NCI-H446 (cell line): ENCODE measurements at places on chromosomes 2 and 18.

- DNase-seq, result peak; percentile 3
Measured at GRCh38 chr2:27889774-27890145, 427 bp downstream of the RBKS start.

GRCh38 chr18:55331301-55331700, 256.7 kb downstream of the TCF4 start:
- no peak for DNase-seq

- DNase-seq, result no peak
Measured at GRCh38 chr2:47531378-47532042, 128.6 kb downstream of the MSH2 start.

DNA sequence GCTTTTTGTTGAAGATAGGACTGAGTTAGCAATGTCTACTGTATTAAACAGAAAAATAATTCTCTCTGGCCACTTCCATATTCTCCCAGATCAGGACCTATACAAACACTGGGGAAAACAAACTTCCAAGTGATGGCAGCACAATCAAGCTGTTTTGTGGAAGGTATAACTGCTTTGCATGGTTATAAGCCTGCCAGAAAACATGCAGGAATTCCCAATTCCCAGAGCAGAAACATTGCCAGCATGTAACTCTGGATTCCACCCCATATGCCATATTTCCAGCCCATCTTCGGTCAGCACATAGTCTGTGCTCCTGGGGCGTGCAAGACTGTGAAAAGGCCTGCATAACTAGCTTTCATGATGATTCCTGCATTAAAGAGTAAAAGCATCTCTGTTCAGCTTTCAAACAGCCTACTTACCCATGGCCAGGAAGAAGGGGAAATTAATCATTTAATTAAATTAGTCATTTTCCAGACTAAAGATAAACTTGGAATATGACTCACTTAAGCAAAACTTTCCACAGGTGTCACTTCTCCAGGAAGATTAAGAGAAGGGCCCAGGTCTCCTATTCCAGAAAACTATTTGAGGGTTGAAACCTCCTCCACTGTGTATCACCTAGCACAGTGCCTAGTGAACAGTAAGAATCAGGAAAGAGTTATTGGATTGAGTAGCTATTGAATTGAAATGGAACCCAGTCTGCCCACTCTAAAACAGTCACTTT, 280.5 kb downstream of the NRXN1 start:
- peak; percentile 78 for DNase-seq
